ENCODE measurements at places on chromosomes 4 and X.

DNA sequence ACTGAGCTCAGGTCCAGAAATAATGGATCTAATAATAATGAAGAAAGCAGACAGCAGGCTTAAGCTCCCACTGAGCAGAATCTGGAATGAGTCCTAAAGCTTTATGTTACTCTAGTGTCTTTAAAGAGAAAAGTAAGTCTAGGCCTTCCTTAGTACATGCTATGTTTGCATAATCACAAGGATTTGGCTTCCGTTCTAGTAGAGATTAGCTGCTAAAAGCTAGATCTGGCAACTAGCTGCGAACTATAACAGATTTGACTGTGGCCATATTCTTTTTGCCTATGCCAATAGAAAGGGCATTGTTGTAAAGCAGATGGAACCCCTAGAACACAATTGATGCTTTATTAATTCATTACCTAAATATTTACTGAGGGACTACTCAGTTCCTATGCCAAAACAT, 19.0 kb downstream of the COX7B2 start:
- no peak for DNase-seq

DNA sequence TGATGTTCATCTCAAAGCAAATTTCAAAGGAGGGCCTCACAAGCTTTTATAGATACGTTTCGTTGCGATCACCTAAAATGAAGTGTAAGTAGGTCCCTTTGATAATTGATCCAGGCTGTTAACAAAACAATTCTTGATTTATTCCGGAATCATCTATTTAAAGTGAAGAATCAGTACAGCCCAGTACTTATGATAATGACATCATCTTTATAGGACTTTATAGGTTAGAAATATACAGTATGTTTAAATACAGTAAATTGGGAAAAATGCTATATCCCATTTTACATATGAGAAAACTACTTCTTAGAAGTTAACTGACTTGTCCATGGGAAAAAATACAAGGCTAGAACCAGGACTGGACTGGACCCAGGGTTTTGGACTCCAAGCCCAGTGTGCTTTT, 3.7 kb downstream of the PTCHD1 start:
- DNase-seq = no peak

DNA sequence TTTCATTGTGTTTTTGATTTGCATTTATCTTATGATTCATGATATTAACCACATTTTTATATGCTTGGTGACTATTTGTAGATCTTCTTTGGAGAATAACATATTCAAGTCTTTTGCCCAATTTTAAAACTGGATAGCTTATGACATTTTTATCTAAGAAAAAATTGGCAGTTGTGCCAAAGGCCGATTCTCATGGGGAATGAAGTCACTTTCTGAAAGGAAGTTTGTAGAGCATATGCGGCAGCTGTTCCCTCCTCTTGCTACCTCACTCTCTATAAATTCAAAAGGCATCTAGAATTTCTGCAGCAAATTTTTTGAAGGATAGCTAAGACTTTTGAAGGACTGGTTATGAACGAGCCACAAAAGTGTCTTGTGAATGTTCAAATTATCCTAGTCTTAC, 2353.5 kb downstream of the ARAP2 start:
- DNase-seq = no peak

DNA sequence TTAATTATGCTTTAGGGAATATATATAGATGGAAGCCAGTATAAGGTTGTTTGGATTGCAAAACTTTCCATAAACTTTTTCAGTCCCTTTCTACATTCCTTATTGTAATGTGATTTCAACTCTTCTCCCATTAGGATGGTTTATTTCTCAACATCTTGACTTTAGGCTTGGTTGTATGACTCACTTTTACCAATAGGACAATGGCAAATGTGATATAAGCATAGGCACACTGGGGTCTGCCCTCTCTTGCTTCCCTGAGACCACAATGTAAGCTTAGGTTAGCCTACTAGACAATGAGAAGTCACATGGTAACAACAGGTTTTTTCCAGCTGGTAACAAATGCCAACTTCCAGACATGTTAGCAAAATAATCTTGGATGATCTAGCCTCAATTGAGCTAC, 163.3 kb upstream of the RBPJ start:
- no peak for DNase-seq

DNA sequence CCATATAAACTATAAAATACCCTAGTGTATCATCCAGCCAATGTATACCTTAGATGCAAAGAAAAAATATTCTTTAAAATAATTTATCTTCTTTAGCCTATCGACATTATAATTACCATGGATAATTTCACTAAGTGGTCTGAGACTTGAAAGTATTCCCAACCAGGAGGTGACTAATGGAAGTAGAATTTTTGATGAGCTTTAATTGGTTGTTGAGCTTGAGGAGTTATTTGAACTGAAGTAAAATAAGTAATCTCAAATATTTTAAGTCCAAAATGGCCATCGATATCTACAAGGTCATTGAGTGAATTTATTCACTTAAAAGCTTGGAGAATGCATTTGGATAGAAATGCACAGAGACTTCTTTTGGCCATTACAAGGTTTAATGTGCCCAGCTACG, 436.2 kb downstream of the TLL1 start:
- DNase-seq = no peak

DNA sequence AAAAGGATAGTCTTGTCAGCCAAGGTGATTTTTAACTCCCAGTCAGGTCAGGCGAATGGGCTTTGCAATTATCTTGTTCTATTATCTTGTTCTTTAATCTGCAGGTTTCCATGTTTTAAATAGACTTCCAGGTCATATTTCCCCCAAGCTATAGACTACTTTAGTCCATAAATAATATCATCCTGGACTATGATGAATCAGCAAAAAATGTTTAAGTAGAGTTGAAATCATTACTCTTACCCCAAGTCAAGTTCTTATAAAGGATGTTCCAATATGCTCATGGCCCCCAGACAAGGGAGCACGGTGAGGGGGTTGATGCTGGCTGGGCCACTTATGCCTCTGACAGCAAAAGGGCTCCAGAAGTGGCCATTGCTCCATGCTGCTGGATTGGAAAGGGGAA, 75.1 kb downstream of the SLC2A9 start:
- no peak for DNase-seq

DNA sequence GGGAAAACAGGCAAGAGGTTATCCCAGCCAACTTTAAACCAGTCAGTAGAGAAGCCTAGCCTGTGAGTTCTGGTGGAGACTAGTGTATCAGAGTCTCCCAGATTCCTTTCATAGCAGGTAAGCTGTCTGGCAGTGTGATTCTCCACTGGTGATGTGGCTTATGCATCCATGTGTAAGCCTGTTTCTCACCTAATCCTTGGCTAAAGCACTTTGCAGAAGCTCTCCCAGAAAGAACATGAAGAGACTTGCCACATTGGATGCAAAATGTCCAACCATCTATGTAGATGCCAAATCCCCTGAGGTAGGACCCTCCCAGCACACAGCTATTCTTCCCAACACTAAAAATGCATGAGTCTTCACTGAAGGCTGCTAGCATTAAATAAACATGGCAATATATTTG, 111.7 kb downstream of the CHRNA9 start:
- no peak for DNase-seq

Measured in Calu3 (cell line).